Fibroblast of skin of left quadriceps (primary cell): ENCODE measurements at places on chromosomes 3 and 15.
A peak's percentile ranks its signal among the peaks of the same experiment; 100 is the strongest.

- DNase-seq: no peak
Measured at GRCh38 chr15:86444527-86444926, 364.9 kb downstream of the AGBL1 start.

DNA sequence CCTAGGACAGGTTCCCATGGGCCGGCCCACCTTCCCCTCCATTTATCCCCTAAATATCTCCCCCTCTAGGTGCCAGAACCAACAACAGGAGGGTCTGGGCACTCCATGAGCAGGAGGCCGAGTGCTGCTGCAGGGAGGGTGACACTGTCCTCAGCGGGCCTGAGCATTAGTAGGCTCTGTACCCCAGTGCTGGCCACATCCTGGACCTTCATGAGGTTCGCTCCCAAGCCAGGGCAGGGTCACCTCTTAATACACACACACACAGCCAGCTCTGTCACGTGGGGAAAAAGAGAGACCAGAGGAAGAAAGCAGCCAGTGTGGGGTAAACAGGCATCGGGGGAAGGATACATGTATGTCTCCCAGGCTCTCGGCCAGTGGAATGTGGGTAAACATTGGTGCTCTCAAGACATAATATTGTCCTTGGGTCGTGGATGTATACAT is 27.9 kb upstream of the SEMA3F start:
- no peak for DNase-seq

DNA sequence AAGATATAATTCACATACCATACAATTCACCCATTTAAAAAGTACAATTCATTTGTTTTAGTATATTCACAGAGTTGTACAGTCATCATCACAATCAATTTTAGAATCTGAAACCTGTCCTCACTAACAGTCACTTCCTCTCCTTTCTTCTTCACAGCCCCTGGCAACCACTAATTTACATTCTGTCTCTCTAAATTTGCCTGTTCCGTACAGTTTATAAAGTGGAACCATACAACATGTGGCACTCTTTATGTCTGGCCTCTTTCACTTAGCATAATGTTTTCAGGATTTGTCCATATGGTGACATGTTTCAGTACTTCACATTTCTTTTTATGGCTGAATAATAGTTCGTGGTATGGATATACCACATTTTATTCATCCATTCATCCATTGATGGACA is 22.7 kb downstream of the ERICH6 start:
- DNase-seq: no peak

GRCh38 chr3:167716920-167717319 is 17.8 kb downstream of the PDCD10 start:
- DNase-seq: no peak

DNA sequence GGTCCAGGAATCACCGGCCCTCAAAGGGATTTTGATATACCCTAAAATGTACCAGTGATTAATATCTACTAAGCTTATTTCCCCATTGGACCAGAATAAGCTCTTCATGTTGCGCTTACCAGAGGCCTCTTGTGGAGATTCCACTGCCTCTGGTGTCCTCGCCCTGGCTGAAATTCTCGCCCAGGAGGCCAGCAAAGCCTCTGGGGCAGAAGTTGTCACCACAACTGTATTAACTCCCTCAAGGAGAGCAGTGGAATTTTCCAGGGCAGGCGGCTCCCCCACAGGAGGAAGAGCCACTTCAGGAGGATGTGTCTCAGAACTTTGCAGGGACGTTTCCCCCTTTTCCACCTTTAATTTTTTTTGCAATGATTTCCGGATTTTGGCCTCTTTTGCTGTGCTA is 6.9 kb downstream of the DPPA4 start:
- DNase-seq: no peak

DNA sequence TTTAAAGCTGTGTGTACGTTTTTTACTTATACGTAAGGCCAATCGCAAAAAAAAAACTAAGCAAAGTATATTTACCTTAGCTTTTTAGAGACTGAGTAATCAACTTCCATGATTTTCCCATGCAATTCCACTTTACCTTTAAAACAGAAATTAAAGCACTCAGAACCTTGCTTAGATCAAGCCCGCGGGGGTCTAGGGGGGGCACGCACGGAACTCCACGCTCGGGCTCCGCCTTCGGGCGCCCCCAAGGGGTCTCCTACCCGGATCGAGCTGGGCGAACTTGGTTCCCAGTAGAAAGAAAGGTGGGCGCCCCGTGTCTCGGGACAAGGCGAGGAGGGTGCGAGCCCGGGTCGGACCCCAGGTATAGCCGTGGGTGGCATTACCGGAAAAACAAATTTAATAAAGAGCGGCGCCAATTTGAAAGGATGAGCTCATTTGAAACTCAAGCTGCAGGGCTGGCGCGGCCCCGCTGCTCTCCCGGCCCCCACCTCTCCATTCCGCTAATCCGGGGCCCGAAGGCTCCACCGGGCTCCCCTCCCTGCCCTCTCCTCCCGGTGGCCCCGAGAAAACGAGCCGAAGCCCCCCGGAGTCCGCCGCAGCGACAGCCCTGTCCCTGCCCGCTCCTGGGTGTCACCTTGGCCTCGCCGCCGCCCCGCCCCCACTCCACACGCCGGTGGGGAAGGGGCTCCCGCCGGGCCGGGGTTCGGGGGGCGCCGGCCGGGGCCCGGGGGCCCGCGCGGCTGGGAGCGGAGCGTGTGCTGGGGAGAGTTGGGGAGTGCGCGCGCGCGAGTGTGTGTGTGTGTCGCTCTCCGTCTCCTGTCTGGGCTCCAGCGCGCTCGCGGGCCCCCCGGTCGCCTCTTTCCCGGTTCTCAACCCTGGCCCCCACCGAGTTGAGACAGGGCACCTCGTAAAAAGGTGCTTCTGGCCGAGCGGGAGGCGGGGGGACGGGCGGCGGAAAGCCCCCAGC is 1.5 kb downstream of the IGF2BP2 start:
- no peak for DNase-seq

DNA sequence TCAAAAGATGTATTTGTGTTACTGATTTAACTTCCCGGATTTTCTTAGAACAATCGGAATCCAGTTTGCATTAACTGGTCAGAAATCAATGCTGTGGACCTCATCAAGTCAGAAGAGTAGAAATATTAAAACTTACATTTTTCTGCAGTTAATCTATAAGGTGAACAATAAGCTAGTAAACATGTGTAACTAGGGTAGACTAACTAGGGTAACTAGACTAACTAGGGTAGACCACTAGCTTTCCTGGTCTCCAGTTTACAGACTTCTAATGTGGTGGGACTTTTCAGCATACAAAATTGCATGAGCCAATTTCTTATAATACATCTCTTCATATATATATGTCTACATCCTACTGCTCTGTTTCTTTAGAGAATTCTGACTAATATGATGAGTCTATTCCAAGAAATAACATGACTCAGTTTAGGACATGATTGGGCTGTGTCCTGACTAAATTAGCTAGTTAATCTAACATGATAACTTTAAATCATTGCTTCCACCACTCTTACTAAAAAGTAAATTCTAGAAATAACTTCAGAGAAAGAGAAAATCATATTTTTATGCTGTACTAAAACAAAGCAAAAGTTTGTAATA is 5.3 kb downstream of the PLSCR2 start:
- peak; percentile 23 for DNase-seq

DNA sequence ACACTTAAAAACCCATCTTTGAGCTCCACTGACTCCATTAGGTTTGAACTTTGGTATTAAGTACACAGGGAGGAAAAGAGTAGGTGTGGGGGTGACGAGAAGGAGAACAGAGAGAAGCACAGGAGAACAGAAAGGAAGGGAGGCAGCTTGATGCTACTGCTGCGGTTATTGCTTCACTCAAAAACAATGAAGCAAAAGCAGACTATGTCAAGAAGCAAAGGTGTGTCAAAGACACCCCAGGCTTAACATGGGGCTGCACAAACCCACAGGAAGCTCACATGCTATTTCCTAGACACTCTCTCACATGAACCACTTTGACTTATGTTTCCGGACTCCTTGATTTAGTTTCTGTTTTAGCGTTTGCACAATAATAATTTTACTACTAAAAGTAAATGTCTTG is 961.0 kb upstream of the CFAP20DC start:
- DNase-seq: no peak

GRCh38 chr3:133956353-133956752 is 60.7 kb upstream of the RAB6B start:
- no peak for DNase-seq

DNA sequence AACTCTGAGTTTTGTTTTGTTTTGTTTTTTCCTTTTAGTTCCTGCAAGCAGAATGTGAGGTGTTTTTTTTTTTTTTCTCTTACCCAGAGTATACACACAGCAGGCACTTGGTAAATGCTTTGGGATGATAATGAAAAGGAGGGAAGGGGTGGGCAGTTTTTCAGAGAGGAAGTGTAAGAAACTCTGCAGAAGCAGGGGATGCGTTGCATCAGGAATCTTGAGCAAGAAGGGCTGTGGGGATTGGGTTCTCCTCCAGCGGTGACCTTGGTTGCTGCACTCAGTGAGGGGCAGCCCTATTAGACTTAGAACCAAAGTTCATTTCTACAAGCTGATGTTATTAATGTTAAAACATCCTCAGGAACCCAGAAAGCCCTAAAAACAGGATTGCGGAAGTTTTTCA is 32.2 kb upstream of the TMEM158 start:
- DNase-seq: no peak

GRCh38 chr15:48603922-48604321 is 41.6 kb downstream of the FBN1 start:
- no peak for DNase-seq

GRCh38 chr15:73341886-73342600 is 26.7 kb downstream of the HCN4 start:
- DNase-seq: no peak

- DNase-seq: no peak
Measured at GRCh38 chr15:78339559-78339958, 594 bp upstream of the CRABP1 start.

DNA sequence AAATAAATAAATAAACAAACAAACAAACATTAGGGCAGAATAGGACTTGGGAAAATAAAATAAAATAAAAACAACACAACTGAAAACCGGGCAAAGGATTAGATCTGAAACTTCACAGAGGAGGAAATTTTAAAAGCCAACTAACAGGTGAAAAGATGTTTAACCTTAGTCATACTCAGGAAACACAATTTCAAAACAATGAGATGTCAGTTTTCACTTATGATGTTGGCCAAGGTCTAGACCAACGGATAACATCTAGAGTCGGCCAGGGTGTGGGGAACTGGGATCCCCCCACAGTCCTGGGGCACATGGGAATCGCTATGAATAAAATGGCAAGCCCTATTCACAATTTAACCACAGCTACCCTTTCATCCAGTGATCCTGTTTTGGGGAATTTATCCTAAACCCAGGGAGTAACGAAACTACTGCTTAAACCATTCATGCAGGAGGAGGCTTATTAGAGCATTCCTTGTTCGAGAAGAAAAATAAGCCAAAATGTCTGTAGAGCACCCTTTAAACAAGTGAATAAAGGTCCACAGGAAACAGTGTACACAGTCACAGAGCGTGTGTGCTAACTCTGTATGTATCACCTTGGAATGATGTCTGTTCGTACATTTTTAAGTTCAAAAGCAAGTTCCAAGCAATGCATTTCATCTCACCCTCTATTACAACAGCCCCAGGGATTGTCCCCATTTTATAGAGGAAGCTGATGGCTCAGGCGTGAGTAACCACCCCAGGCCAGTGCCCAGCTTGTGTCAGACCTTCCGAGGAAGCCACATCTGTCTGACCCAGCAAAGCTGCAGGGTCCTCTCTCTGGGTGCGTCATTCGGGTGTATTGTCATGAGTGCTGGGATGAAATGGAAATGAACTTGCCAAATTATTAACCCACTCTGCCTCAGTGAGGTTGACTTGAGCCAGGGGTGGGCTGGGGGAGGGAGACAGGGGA is 6.3 kb upstream of the ANPEP start:
- no peak for DNase-seq

DNA sequence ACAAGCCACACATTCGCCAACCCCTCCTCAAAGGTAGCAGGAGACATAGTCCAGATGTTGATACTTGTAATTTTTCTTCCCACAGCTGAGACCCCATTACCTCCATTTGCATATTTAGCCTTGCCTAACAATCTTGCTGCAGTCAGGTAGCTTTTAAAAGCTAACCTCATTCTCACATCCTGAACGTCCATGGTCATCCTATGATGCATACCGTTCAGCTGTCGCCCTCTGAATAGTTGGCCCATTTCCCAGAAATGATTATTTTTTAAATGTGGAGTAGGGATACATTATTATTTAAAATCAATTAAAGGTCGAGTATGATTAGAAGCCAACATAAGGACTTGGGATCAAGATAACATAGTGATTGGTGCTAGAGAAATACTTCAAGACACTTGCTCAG is 165.0 kb downstream of the MEX3B start:
- DNase-seq: no peak

GRCh38 chr3:189718215-189718614 is 87.0 kb downstream of the TP63 start:
- no peak for DNase-seq

DNA sequence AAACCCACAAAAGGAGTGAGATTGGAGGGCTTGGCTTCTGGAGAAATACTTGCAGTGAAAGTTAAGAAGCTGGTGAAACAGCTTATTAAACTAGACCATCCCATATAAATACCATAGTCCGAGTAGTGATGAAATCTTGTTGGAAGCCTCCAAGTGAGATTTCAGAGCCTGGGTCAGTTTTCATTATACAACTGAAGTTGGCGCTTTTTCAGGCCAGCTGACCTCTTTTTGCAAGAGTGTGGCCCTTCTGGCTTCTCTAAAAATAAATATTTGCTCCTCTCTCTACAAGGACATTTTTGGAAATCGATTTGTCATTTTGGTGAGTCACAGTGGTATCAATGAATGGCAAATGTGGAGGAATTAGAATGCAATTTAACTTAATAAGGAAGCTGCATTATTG is 51.2 kb upstream of the THRB start:
- DNase-seq: no peak

DNA sequence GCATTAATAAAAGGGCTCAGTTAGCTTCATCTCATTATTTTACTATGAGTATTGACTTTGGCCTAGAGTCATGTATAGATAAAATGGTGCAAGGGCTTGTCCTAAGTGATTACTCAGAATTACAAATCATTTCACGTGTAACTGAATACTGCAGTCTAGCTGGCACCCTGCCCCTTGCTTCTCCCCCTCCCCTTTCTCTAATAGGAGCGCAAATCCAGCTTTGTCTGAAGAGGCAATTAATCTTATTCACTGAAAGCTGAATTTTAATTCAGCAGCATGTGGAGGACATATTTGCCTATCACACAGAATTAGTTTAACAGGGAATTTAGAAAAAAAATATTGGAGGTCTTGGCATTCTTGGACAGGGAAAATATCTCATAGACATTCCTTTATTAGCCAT is 412.1 kb upstream of the DPH6 start:
- DNase-seq: peak; percentile 92

GRCh38 chr15:73352082-73352481 is 16.7 kb downstream of the HCN4 start:
- no peak for DNase-seq

DNA sequence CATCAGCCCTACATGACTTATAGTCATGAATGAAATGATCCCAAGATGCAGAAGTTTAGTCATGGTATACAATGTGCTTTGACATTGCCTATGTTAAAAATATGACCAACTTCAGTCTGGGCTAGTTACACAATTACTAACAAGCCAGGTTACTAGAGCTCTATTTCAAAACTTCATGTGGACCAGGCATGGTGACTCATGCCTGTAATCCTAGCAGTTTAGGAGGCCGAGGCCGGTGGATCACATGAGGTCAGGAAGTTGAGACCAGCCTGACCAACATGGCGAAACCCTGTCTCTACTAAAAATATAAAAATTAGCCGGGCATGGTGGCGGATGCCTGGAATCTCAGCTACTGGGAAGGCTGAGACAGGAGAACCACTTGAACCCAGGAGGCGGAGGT is 613.0 kb downstream of the CADM2 start:
- no peak for DNase-seq

- no peak for DNase-seq
Measured at GRCh38 chr15:22867886-22868285, 29.4 kb downstream of the NIPA2 start.

GRCh38 chr15:99481951-99482230 is 83.9 kb upstream of the MEF2A start:
- no peak for DNase-seq
